T-helper 17 cell (primary cell): ENCODE measurements at places on chromosomes 6 and 20.

- no peak for DNase-seq
Observed at GRCh38 chr6:22598339-22598738, 29.0 kb downstream of the HDGFL1 start.

DNA sequence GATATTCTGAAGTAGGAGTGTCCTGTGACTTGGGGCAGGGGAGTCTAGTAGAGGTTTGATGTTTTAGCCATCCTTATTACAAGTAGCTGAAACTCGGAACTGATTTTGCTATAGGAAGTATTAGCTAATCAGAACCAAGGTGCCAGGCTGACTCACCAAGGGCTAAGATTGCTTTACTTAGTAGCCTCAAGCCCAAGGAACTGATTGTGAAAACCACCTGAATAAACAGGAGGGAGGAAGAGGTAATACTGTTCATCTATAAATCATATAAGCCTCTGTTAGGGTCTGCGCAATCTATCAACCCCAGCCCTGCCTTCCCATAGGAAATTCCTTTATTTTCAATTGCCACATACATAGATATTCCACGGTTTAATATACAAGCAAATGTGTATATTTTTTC lies 54.4 kb downstream of the GNAS start:
- no peak for DNase-seq

DNA sequence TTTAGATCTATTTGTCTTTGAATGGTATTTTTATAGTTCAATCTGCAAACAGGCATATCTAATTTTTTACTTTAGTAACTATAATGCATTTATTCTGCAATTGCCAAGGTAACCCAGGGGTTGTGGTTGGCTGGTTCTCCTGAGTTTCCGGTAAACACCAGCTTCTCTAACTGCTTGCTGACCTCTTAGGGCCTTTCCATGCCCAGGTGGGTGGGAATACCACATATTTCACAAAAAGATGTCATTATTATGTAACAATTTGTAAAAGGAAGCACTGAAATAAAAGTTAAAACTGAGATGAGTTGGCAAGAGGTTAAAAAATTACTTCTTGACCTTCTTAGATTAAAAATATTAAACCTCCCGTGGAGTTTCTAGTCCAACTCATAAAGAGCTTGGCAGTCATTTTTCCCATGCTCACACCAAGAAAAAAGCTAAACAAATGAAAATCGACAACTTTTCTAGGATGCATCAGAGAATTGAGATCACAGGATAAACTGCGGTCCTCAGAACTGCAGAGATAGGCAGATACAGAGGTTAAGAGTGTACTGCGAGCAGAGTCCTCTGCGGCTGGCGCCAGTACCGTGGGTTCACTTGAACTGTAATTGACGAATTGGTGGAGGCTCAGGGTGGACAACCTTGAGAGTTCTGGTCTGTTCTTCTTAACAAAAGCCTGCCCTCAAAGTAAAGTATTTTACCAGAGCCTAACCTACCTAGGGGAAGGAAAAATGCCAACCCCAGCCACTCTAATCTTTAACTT lies 2.2 kb upstream of the VNN1 start:
- no peak for DNase-seq

- no peak for DNase-seq
Observed at GRCh38 chr20:1338096-1338495, 9.2 kb upstream of the SDCBP2 start.

GRCh38 chr6:116528133-116528532 lies 16.7 kb downstream of the CALHM5 start:
- no peak for DNase-seq

DNA sequence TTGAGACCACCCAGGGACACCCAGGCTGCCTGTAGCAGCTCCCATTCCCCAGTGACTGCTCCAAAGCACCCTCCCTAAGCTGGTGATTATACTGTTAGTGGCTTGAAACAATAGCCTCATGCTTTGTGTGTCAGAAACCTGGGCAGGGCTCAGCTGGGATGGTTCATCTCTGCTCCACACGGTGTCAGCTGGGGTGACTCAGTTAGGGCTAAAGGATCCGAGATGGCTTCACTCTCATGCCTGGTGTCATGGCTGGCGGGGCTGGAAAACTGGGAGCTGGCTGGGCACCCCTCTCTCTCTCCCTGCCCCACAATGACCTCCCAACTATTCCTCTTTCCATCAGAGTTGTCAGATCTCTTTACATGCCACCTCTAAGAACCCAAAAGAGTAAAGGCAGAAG lies 44.4 kb downstream of the ANKRD60 start:
- no peak for DNase-seq
